ENCODE measurements at places on chromosomes 1 and 21. TPM values are rescaled to one million over a fixed set of nuclear protein-coding genes. Genes with fewer than 3 reads are reported as not detected.

DNA sequence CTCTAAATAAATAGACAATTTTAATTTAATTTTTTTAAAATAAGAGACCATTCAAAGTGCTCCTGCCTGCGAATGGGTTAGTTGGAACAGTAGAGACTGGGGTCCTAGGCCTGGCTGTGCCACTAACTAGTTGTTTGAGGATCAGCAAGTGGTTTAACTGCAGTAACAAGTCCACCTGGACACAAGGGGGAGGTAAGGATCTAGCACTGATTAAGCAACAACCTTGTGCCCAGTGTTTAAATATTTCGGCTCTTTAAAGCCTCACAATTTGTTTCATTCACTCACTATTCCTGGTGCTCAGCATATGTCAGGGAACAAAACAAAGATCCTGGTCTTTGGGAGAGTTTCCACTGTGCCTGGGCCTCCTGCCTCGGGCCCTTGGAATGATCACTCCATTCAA lies 1.6 kb upstream of the AGT start:
- no peak for DNase-seq

GRCh38 chr1:57279909-57280666 lies 143.8 kb downstream of the DAB1 start:
- DNase-seq = peak; percentile 18

The NUP210L gene
- total RNA-seq = 0.48 TPM

DNA sequence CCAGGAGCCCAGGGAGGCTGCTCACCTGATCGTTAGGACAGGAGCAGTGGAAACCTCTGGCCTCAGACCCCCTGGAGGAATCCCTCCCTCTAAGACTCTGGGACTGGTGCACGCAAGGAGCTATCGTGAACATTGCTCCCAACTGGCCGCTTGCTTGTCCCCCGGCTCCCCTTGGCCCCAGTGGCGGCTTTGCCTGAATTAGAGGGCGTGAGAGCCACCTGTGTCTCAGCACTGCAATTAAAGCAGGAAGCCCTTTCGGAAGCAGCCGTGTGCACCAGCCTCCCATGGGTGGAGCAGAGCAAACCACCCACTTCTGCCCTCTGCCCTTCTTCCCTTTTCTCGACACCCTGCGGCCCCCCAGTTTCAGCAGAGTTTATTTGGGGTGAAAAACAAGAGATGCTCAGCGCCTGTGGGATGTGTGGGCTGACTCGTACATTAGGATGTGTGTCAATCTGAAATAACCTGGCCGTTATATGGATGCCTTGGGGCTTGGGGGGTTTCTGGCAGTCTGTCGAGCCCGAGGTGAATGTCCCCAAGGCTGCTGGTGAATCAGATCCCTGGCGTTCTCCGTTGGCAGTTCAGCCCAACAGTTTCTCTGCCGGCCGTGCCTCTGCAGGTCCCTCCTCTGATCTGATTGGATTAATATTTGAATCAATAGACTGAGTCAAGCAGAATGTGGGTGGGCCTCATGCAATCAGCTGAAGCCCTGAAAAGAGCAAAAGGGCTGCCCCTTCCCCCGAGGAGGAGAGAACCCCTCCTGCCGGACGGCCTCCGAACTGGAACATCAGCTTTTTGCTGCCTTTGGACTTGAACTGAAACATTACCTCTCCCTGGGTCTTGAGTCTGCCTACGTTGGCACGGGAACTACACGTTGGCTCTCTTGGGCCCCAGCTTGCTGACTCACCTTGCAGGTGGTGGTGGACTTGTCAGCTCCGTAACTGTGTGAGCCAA lies 7.3 kb upstream of the UMODL1 start:
- no peak for DNase-seq

GRCh38 chr1:203130358-203130985 lies 2.9 kb downstream of the ADORA1 start:
- no peak for DNase-seq

DNA sequence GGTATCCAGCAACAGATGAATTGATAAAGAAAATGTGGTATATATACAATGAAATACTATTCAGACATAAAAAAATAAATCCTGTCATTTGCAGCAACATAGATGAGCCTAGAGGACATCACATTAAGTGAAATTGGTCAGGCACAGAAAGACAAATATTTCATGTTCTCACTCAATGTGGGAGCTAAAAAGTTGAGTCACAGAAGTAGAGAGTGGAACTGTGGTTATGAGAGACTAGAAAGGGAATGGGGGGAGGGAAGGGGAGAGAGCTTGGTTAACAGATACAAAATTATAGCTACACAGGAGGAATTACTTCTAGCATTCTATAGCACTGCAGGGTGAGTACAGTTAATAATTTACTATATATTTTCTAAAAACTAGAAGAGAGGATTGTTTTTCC lies 37.1 kb upstream of the SERPINC1 start:
- DNase-seq = no peak

DNA sequence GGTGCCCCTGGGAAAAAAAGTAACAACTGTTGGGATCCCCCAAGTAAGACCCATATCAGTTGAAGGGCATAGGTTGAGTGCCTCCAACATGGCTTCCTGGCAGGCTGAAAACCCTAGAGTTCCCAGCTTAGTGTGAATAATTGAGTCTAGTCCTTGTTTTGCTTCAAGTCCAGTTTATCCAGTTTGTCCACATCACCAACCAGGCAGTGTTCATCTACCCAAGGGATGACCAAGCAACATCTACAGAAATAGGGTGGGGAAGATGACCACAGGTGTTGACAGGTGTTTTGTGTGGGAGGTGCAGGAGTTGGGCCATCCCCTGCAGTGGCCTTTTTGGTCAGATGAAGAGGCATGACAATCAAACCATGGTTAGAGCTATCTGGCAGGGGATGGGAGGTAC lies 54.3 kb upstream of the ERO1B start:
- no peak for DNase-seq

GRCh38 chr1:18386591-18386990 lies 94.1 kb upstream of the KLHDC7A start:
- no peak for DNase-seq

GRCh38 chr21:15804247-15805005 lies 74.6 kb downstream of the USP25 start:
- no peak for DNase-seq

DNA sequence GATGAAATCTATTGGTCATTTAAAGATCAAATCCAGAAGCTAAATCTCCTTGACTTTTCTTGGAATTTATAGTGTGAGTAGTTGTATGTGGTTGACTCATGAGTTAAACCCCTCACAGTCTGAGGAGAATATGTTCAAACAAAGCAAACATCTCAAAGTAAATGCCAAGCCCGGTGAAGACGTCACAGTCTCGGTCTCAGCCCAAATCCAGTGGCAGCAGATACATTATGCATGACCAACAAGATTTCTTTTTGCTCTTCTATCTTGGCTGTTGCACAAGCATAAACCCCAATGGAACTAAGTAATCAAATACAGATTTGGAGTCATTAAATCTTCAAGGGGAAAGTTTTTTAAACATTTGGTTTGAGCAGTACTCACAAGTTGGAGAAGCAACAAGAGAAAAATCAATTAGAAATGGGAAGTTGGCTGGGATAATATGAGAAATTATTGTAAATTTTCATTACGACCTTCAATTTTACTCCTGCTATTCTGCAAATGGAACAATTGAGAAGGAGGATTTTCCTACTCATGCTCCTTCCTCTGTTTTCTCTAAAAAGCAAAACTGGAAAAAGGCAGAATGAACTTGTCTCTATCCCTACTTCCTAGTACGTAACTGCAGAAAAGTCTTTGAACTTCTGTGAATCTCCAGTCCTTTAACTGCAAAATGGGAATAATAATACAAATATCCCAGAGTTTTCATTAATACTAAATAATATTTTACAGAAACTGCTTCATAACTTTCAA lies 575.8 kb downstream of the NUF2 start:
- DNase-seq = peak; percentile 50

DNA sequence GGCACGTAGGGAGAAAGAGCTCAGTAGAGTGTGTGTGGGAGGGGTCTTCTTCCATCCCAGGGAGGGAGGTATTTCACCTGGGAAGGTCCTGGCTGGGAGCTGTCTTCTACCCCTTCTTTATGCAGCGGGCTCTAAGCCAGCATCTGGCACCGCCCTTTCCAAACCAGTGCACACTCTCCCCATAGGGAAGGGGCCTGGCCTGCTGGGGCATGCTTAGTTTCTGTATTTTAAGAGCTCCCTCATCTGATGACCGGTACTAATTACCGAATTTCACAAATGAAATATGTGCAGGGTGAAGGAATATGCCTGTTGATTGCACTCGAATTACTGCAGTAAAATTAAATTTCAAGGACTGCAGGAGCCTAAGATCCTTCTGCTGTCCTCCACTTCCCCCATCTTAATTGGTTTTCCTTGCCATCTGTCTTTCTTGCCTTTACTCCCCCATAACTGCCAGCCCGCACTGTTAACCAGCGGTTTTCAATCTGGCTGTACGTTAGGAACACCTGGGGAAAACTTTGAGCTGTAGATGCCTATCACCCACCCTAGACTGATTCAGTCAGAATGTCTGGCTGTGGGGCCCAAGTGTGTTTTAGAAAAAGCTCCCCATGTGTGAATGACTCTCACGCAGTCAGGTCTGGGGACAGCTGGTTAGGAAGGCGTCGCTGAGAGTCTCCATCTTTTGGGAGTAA lies 20.1 kb downstream of the GALNT2 start:
- DNase-seq = peak; percentile 58

- DNase-seq = no peak
Measured at GRCh38 chr1:167474191-167474641, 44.1 kb downstream of the CD247 start.
